ENCODE measurements at places on chromosomes 7 and 10. TPM values are rescaled to one million over a fixed set of nuclear protein-coding genes. Genes with fewer than 3 reads are reported as not detected.

The LRIT1 gene
- not detected for total RNA-seq

The VIPR2 gene
- 3.0 TPM for total RNA-seq

The VGF gene
- total RNA-seq, result not detected

The SEMA4G gene
- 3.1 TPM for total RNA-seq

The PNLIP gene
- 11.4 TPM for total RNA-seq

The CYP2C19 gene
- not detected for total RNA-seq

The SLC13A1 gene
- not detected for total RNA-seq

GRCh38 chr7:7977774-7978173 lies 9.2 kb downstream of the GLCCI1 start:
- DNase-seq, result no peak
- no peak overlapping the region for H3K27ac ChIP-seq
- H3K4me3 ChIP-seq, result no peak overlapping the region
- peaks cover 10% of the 10 kb centered on the region for H3K4me1 ChIP-seq
- no peaks in the 10 kb centered on the region for H3K36me3 ChIP-seq

DNA sequence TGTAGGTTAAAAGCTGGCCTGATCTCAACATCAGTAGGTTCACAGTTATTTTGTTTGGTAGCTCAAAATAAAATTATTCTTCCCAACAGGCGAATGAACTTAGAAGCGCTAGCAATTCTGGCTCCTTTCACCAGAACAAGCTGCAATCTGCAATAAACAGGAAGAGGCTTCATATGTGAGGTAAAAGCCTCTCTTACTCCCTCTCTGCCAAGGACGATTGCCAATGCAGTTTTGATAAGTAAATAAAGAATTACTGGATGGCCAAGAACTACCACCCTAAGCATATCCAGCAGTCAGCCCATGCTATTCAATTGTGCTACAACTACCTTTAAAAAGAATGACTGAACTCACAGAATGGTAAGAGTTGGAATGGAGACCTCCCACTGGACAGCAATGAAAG lies 150.0 kb upstream of the LAMB4 start:
- DNase-seq, result no peak
- peaks cover 4% of the 10 kb centered on the region for H3K4me1 ChIP-seq
- H3K36me3 ChIP-seq, result no peaks in the 10 kb centered on the region

DNA sequence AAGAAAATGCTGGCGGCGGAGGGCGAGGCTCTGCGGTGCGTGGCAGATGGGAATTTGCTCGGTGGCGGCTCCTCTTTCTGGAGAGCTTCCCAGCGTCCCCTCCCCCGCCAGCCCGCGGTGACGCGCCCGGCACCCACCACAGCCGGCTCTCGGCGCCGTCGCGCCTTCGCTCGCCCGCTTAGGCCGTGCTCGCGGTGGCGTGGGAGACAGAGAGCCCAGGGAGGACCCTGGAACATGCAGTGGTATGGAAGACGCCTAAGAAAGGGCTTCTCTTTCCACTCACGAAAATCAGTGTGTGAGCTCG lies 576 bp upstream of the CSGALNACT2 start:
- H3K36me3 ChIP-seq, result no peaks in the 10 kb centered on the region
- H3K4me1 ChIP-seq, result peaks cover 36% of the 10 kb centered on the region
- peak overlapping the region; percentile 95 for H3K27ac ChIP-seq
- DNase-seq, result no peak

- no peaks in the 10 kb centered on the region for H3K4me1 ChIP-seq
- no peaks in the 10 kb centered on the region for H3K27me3 ChIP-seq
- no peak overlapping the region for H3K27ac ChIP-seq
These were observed 1069.1 kb upstream of the AUTS2 start for GRCh38 chr7:68529221-68529620.

GRCh38 chr10:102538811-102539210 lies 35.0 kb downstream of the SUFU start:
- H3K4me3 ChIP-seq, result no peak overlapping the region
- peaks cover 8% of the 10 kb centered on the region for H3K4me1 ChIP-seq
- no peaks in the 10 kb centered on the region for H3K27me3 ChIP-seq
- no peaks in the 10 kb centered on the region for H3K36me3 ChIP-seq

DNA sequence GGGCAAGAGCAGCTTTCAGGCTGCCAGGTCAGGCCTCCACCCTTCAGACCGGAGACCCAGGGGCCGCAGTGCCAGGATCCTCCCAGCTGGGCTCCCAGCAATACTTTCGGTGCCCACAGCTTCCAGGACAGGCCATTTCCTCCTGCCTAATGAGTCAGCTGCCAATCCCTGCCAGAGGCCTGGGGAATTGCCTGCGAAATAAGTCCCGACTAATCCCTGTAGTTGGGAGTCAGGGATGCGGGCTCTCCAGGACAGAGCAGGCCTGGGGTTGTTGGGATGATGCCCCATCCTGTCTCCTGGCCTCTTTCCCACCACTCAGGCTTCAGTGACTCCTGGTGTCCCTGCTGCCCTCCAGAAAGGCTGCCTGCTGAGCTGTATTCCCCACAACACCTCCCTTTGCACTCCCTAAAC lies 143.5 kb upstream of the UNC5B start:
- no peaks in the 10 kb centered on the region for H3K27me3 ChIP-seq
- no peak overlapping the region for H3K4me3 ChIP-seq
- no peaks in the 10 kb centered on the region for H3K4me1 ChIP-seq

GRCh38 chr7:134891696-134892678 lies 94.3 kb upstream of the AGBL3 start:
- no peaks in the 10 kb centered on the region for H3K36me3 ChIP-seq
- peak overlapping the region; percentile 37 for H3K4me3 ChIP-seq
- H3K27ac ChIP-seq, result peak overlapping the region; percentile 95
